ENCODE measurements at places on chromosomes 3 and 15. TPM values are rescaled to one million over a fixed set of nuclear protein-coding genes. Genes with fewer than 3 reads are reported as not detected.

The INAFM2 gene
- 14.9 TPM for total RNA-seq

The KIAA1143 gene
- 17.7 TPM for total RNA-seq

The UBL7 gene
- total RNA-seq = 56.4 TPM

The CELSR3 gene
- total RNA-seq = 21.5 TPM

The AMT gene
- total RNA-seq = 4.9 TPM

DNA sequence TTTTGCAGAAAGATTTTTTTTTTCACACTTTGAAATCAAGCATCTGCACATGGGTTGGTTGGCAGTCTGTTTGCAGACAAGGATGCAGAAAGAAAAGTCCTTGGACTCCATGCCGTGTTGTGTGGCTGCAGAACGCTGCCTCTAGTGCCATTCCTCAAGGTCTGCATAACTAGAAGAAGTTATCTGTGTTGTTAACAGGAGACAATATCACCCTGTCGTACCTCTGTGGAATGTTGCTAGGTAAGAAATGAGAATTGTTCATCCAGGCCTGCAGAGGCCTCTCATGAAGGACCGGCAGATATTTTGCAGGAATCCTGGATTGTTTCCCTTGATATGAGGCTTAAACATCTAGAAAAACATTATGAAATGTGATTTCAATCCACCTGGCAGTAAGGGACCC, 58.5 kb upstream of the PPARG start:
- no peak for DNase-seq

DNA sequence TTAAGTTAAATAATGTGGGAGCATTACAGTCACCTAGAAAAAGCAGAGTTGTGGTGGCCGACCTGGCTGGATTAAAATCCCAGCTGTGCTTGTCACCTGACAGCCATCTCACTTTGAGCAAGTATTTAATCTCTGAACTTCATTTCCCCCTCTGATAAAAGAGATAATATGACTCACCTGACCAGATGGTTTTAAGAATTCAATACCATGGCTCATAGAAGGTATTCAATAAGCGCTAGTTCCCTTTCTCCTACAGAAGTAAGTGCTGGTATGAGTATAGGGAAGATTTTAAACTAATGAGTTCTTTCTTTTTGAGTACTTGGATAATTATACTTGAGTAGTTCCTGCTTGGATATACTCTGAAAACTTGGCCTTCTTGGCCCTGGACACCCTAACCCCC, 325.5 kb downstream of the IL5RA start:
- no peak for DNase-seq

DNA sequence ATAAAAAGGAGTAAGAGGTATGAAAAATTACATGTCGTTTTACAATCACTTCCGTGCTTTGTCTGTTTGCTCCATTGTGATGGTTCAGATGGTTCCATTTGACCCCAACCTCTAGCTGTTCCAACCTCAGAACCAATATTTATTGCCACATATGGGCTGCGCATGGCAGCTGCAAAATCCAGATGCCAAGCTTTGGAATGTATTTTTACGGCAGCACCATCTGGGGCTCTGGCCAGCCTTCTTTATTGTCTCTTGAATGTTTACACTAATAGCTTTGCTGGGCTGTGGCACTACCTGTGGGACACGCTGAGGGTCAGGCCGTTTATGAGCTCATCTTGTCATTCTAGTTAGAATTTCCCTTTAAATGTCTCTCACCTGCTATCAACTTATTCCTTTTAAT, 219.8 kb downstream of the ROBO2 start:
- DNase-seq = no peak

GRCh38 chr3:177124882-177125281, 72.4 kb downstream of the TBL1XR1 start:
- DNase-seq = peak; percentile 42

DNA sequence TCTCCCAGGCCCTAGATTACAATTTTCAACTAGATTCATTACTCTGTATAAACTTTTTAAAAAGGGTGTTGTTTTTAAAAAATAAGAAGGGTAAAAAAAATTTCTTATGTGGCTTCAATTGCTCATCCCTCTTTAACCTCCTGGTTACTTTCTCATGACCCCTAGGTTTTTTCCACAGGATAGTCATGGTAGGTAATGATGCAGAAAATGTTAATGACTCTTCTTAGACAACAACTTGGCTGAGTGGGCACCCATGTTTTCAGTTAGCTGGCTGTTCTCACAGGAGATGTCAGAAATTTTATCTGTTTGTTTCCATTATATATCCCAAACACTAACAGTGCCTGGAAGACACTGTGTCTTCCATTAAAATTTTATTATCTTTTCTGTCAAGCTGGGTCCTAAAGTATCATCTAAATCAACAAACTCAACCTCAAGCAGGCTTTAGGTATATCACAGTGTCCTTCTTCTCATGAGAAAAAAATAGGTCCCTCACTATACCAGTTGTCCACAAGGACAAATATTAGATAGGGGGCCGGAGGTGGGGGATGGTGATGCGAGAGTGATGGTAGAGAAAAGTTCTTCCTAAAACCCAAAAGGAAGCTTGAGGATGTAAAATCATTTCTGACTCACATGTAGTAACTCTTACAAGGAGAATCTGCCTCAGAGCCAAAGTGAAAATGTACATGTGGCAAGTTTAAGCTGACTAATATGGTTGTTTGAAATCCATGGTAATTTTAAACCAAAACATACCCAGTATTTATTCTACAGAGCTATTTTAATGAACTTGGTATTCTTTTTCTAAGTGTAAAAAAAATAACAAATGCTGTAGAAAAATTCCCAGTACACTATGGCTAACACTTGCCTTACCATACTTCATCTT, 43.3 kb downstream of the PLOD2 start:
- peak; percentile 40 for DNase-seq

GRCh38 chr3:132543011-132543739, 53.9 kb upstream of the ACKR4 start:
- DNase-seq = peak; percentile 67

DNA sequence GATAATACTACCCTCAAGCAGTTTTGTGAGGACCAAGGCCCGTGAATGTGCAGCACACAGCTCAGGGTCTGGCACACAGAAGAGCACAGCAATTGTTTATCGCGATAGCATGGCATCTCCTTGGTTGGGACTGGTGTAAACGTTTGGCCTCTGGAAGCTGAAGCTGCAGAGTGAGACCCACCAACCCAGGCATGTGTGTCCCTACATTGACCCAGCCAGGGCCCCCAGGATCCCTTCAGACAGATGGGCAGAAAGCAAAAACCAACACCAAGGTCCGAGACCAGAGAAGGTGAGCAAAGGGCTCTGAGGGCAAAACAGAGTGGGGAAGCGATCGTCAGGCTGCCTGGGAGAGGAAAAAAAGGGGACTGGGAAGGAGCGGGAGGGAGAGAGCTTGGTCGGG, 12.6 kb upstream of the PSTPIP1 start:
- no peak for DNase-seq

- no peak for DNase-seq
Observed at GRCh38 chr3:134873789-134874188, 78.7 kb downstream of the EPHB1 start.

DNA sequence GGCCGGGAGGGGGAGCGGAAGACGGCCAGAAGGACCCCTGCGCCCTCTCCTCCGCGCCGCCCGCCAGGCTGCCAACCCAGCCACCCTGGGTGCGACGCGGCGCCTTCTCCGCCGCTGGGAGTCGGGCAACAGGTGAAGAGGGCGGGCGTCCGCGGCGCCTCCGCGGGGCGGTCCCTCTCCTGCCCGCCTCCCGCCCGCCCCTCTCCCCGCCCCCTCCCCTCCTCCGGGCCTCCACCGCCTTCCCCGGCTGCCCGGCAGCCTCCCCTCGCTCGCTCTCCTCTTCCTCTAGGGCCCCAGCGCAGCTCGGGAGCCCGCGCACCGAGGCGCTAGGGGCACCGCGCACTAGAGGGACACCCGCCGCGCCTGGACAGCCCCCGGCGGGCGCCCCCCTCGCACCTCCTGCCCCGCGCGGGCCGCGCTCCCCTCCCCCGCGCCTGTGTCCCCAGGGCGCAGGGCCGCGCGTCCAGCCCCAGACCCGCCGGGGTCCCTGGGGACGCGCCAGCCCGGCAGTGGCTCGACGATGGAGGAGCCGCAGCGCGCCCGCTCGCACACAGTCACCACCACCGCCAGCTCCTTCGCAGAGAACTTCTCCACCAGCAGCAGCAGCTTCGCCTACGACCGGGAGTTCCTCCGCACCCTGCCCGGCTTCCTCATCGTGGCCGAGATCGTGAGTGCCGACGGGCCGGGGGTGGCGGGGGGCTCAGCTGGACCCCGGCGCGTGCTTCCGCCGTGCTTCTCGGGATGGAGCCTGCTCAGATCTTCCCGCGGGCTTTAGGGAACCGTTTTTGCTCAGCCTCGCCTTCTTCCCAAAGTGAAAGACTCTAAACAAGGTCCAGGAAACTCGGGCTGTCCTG, at the start of gene CMTM8:
Gene CMTM8, plus strand, starts transcription at position 228 of the 854 bp plus-strand sequence. Its CDS starts 293 bp downstream, at position 521.
- DNase-seq = peak; percentile 61

GRCh38 chr3:109050591-109051167, 67.3 kb downstream of the MORC1 start:
- DNase-seq = peak; percentile 59

- peak; percentile 88 for DNase-seq
Observed at GRCh38 chr3:66609660-66610561, 109.1 kb upstream of the LRIG1 start.

DNA sequence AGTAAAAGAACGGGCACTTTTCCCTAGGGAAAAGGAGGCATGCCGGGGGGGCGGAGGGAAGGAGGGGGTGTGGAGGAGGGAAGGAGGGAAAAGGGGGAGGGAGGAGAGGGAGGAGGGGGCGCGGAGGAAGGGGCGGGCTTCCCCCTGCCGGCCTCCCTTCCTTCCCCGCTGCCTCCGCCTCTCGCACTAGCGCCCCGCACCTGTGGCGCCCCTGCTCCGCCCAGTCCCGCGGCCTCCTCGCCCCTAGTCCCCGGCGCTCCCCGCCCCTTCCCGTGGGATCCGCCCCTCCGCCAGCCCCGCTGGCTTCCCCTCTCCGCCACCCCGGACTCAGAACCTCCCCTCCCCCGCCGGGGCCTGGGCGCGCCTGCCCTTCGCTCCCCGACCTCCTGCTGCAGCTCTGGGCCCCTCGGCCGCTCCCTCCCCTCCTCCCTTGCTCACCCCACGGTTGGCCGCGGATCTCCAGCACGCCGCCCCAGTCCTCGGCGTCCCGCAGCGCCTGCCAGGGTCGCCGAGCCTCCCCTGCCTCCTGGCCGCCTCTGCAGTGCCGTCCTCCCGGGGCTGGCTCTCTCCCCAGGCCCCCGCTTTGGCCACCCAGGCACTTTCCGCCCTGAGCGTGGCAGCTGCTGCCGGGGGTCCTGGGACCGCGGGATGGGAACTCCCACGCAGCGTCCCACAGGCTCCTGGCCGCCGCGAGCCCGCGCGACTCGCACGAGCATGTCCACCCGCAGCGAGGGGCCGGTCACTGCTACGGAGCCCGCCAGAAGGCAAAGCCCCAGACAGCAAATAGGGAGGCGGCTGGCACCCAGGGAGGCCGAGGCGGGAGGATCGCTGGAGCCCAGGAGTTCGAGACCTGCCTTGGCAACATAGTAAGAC, 147.4 kb downstream of the TJP1 start:
- no peak for DNase-seq

- DNase-seq = no peak
Observed at GRCh38 chr3:53171827-53172505, 11.0 kb downstream of the PRKCD start.

Measured in MCF 10A (cell line).